ENCODE measurements at places on chromosomes 11 and 22.

- no peak for DNase-seq
Measured at GRCh38 chr11:1484695-1485503, 1.7 kb downstream of the MOB2 start.

DNA sequence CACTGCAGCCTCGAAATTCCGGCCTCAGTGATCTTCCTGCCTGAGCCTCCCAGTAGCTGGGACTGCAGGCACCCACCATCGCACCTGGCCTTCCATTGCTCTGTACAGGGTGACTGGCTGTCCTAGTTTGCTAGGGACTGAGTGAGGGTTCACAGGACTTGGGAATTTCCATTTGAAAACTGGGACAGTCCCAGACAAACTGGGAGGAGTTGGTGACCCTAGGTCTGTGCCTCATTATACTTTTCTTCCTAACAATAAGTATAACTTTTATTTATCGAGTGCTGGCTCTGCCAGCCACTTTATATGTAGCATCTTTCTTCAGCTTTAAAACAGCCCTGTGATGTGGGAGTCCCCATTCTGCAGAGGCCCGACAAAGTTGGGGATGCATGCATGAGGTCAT lies 25.5 kb downstream of the TCP11L1 start:
- DNase-seq = no peak

GRCh38 chr11:57800444-57801182 lies 39.0 kb downstream of the CTNND1 start:
- no peak for DNase-seq

GRCh38 chr11:19648321-19648720 lies 64.3 kb upstream of the NAV2 start:
- no peak for DNase-seq
